T-cell (primary cell): ENCODE measurements at places on chromosomes 4 and X.

- no peak for DNase-seq
- no peaks in the 10 kb centered on the region for H3K36me3 ChIP-seq
- H3K27me3 ChIP-seq = no peaks in the 10 kb centered on the region
- H3K4me1 ChIP-seq = no peaks in the 10 kb centered on the region
Measured at GRCh38 chrX:40120838-40121580, 23.3 kb upstream of the BCOR start.

GRCh38 chr4:29560452-29560851 lies 1159.7 kb upstream of the PCDH7 start:
- no peak overlapping the region for H3K4me3 ChIP-seq
- H3K27me3 ChIP-seq = no peaks in the 10 kb centered on the region
- no peaks in the 10 kb centered on the region for H3K4me1 ChIP-seq
- DNase-seq = no peak

DNA sequence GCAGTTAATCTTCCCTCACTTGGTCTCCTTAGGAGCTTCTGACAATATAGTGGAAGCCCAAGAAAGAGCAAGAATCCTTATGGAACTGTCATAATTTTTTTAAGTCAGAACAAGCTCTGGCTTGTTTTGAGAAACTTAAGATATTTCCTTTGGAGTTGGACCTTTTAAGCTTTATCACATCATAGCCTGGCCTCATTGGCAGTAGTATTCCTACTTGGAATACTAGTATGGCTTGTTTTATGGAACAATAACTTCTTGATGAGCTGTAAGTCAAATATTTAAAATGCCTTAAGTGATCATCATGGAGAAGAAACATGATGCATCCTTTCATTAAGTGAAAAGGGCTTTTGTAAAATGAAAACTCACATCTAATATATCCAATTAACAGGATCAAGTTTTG lies 78.0 kb upstream of the NRK start:
- no peak overlapping the region for H3K4me3 ChIP-seq
- DNase-seq = no peak
- no peaks in the 10 kb centered on the region for H3K36me3 ChIP-seq
- no peaks in the 10 kb centered on the region for H3K4me1 ChIP-seq
- no peaks in the 10 kb centered on the region for H3K27me3 ChIP-seq

DNA sequence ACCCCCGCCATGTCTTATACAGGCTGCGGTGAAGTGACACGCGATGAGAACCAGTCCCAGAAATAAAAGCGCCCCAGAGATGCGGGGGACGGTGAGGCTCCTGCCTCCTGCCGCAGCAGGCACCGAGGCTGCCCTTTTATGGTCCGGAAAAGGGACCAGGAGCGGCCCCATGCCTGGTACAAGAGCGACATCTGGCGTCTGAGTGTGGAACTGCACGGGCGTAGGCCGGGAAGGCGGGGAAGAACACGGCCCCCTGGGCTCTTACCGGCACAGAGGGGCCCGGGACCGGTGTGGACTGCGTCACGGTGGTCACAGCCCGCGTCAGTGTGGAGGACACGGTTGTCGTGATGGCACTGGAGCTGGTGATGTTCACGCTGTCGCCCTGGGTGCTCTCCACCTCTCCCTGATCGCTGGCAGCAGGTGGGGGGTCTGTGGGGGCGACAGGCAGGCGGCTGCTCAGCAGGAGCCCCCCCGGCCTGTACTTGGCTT lies 8.9 kb upstream of the RENBP start:
- no peak overlapping the region for H3K4me3 ChIP-seq
- peak overlapping the region; percentile 18 for H3K27ac ChIP-seq
- H3K4me1 ChIP-seq = peaks cover 27% of the 10 kb centered on the region
- peak; percentile 63 for DNase-seq

GRCh38 chr4:7013175-7013574 lies 30.0 kb upstream of the TADA2B start:
- no peaks in the 10 kb centered on the region for H3K27me3 ChIP-seq
- H3K4me3 ChIP-seq = no peak overlapping the region
- DNase-seq = no peak
- no peaks in the 10 kb centered on the region for H3K4me1 ChIP-seq
- no peak overlapping the region for H3K27ac ChIP-seq

- H3K27me3 ChIP-seq = no peaks in the 10 kb centered on the region
- no peak for DNase-seq
- no peaks in the 10 kb centered on the region for H3K36me3 ChIP-seq
- H3K27ac ChIP-seq = no peak overlapping the region
- H3K4me1 ChIP-seq = no peaks in the 10 kb centered on the region
Measured at GRCh38 chr4:4759883-4760282, 99.6 kb upstream of the MSX1 start.

DNA sequence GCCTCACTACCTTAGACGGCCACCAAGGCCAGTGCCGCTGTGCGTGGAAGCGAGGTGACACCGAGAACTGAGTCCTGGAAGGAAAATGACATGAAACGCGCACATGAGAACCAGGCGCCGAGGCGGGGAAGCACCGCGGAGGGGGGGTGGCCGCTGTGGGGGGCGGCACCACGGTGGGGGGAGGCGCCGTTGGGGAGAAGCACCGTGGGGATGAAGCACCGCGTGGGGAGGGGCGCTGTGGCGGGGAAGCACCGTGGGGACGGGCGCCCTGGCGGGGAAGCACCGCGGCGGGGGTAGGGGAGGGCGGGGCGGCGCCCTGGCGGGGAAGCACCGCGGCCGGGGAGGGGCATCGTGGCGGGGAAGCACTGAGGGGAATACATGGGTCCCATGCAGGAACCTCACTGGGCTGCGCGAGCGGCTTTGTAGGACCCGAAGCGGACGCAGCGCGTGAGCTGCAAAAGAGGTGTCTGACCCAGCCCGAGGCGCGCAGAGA lies 28.0 kb downstream of the PPP2R3B start:
- peaks cover 21% of the 10 kb centered on the region for H3K4me1 ChIP-seq
- no peaks in the 10 kb centered on the region for H3K27me3 ChIP-seq
- no peaks in the 10 kb centered on the region for H3K36me3 ChIP-seq
- no peak for DNase-seq
- H3K27ac ChIP-seq = peak overlapping the region; percentile 62

GRCh38 chrX:123755107-123755506 lies 22.3 kb upstream of the THOC2 start:
- no peak for DNase-seq
- no peak overlapping the region for H3K27ac ChIP-seq
- no peaks in the 10 kb centered on the region for H3K27me3 ChIP-seq
- H3K4me1 ChIP-seq = no peaks in the 10 kb centered on the region
- H3K4me3 ChIP-seq = no peak overlapping the region

DNA sequence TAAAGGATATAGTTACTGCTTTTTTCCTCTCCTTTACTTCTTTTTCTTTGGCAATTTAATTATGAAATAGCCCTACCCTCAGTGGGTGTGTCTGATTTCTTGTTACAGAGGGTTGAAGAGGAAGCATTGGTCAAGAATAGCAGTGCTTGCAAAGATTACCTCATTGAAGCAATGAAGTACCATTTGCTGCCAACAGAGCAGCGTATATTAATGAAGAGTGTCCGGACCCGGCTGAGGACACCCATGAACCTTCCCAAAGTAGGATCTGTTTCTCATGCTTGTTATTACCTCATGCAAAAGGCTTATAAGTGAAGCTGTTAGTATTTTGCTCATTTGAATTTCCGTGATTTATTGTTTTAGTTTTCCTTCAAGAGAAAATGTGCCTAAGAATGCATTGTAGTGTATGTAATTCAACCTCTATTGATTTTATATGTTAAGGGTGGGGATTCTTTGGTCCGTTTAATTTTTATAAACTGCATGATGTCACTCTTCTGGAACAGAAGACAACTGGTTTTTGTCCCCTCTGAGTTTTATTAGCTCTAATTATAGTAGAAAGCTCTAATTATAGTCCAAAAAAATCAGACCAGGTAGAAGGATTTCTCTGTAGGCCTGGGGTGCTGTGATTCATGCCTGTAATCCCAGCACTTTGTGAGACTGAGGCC lies 27.9 kb upstream of the MSMO1 start:
- H3K27me3 ChIP-seq = no peaks in the 10 kb centered on the region
- H3K4me3 ChIP-seq = no peak overlapping the region
- peaks cover 23% of the 10 kb centered on the region for H3K4me1 ChIP-seq
- no peak for DNase-seq
- no peak overlapping the region for H3K27ac ChIP-seq

- no peaks in the 10 kb centered on the region for H3K4me1 ChIP-seq
- no peak overlapping the region for H3K27ac ChIP-seq
- H3K4me3 ChIP-seq = no peak overlapping the region
- H3K27me3 ChIP-seq = no peaks in the 10 kb centered on the region
- no peak for DNase-seq
Measured at GRCh38 chr4:113707048-113707447, 54.5 kb downstream of the CAMK2D start.

DNA sequence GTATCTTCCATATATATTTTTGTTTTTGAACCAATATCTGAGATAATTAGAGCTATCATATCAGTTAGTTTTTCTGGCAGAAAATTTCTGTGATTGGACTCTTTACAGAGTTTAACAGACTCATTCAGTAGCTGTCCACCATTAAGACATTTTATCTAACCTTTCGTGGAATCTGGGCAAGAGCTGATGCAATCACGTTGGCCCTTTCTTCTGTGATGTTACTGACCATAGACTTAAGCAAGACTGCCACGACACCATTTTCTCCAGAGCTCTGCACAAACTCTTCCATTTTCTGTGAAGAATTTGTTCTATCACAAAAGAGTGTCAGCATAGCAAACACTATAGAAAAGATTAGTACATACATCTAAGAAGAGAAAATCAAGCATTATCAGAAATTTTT lies 41.8 kb upstream of the UGT2B15 start:
- no peaks in the 10 kb centered on the region for H3K36me3 ChIP-seq
- no peak for DNase-seq
- H3K27me3 ChIP-seq = no peaks in the 10 kb centered on the region
- H3K4me1 ChIP-seq = no peaks in the 10 kb centered on the region
- no peak overlapping the region for H3K27ac ChIP-seq
- no peak overlapping the region for H3K4me3 ChIP-seq

GRCh38 chr4:32864713-32865351 lies 2144.7 kb downstream of the PCDH7 start:
- no peaks in the 10 kb centered on the region for H3K36me3 ChIP-seq
- no peak for DNase-seq
- no peak overlapping the region for H3K4me3 ChIP-seq
- H3K4me1 ChIP-seq = no peaks in the 10 kb centered on the region
- no peak overlapping the region for H3K27ac ChIP-seq

GRCh38 chr4:105348719-105349118 lies 125.1 kb downstream of the PPA2 start:
- H3K4me3 ChIP-seq = no peak overlapping the region
- H3K27me3 ChIP-seq = no peaks in the 10 kb centered on the region
- DNase-seq = no peak
- H3K36me3 ChIP-seq = no peaks in the 10 kb centered on the region

DNA sequence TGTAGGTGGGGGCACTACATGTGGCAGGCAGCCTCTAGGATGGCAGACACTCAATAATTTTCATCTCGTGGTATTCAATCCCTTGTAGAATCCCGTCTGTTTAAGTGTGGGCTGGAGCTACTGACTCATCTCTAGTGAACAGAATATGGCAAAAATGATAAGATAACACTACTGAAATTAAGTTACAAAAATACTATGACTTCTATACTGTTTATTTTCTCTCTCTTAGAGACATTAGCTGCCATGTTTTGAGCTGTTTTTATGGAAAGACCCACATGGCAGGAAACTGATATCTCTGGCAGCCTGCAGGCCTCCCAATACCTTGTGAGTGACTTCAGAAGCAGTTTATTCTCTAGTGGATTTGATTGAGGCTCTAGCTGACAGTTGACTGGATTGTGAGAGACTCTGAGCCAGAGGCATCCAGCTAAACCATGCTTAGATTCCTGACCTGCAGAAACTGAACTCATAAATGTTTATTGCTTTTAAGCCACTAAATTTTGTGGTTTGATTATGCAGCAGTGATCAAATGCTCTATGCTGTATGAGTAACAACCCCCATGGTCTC lies 298.8 kb upstream of the CTSO start:
- H3K27me3 ChIP-seq = no peaks in the 10 kb centered on the region
- H3K4me1 ChIP-seq = no peaks in the 10 kb centered on the region
- no peak for DNase-seq
- no peak overlapping the region for H3K27ac ChIP-seq
- no peaks in the 10 kb centered on the region for H3K36me3 ChIP-seq

GRCh38 chr4:42605264-42605663 lies 51.6 kb downstream of the ATP8A1 start:
- DNase-seq = no peak
- no peaks in the 10 kb centered on the region for H3K27me3 ChIP-seq
- no peak overlapping the region for H3K27ac ChIP-seq
- no peak overlapping the region for H3K4me3 ChIP-seq
- no peaks in the 10 kb centered on the region for H3K4me1 ChIP-seq

GRCh38 chr4:110175634-110176033 lies 22.8 kb downstream of the ELOVL6 start:
- H3K27ac ChIP-seq = no peak overlapping the region
- H3K4me3 ChIP-seq = no peak overlapping the region
- no peaks in the 10 kb centered on the region for H3K27me3 ChIP-seq
- no peak for DNase-seq

GRCh38 chr4:1245481-1246051 lies 3.4 kb downstream of the CTBP1 start:
- no peak for DNase-seq
- H3K36me3 ChIP-seq = peaks cover 4% of the 10 kb centered on the region
- H3K27ac ChIP-seq = no peak overlapping the region
- H3K4me3 ChIP-seq = no peak overlapping the region
- no peaks in the 10 kb centered on the region for H3K27me3 ChIP-seq
- H3K4me1 ChIP-seq = peaks cover 76% of the 10 kb centered on the region

GRCh38 chr4:2497931-2498330 lies 29.0 kb downstream of the RNF4 start:
- H3K4me3 ChIP-seq = no peak overlapping the region
- no peak overlapping the region for H3K27ac ChIP-seq
- peaks cover 26% of the 10 kb centered on the region for H3K36me3 ChIP-seq
- H3K4me1 ChIP-seq = no peaks in the 10 kb centered on the region
- DNase-seq = no peak

- no peaks in the 10 kb centered on the region for H3K27me3 ChIP-seq
- no peak for DNase-seq
- H3K36me3 ChIP-seq = no peaks in the 10 kb centered on the region
- no peak overlapping the region for H3K27ac ChIP-seq
- no peak overlapping the region for H3K4me3 ChIP-seq
Measured at GRCh38 chrX:154026136-154027021, 6.7 kb upstream of the IRAK1 start.

DNA sequence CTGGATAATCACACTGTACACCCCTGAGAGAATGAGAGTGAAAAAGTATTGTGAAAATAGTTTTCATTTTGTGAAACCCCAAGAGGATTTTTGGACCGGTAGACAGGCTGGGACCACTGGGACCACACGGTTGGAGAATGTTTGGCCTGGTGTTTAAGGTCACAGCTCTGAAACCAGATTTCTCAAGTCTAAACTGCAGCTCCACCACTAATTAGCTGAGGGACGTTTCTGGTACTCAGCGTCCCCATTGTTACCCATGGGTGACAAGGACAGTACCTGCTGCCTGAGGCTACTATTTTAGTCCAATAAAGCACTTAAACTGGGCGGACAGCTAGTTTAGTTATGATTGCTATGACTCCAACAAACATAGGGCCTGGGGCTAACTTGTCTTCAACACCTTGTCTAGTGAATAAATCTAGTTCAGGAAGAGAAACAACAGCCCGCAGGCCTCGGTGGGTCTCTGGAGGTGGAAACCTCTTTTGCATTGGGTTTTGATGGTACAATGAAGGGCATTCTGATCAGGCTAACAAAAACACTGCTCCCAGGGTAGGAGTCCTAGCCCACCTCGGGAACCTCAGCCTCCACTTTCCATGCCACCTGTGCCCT lies 509 bp upstream of the USP11 start:
- peak overlapping the region; percentile 95 for H3K4me3 ChIP-seq
- H3K4me1 ChIP-seq = peaks cover 17% of the 10 kb centered on the region
- peak overlapping the region; percentile 99 for H3K27ac ChIP-seq
- DNase-seq = no peak
- H3K27me3 ChIP-seq = no peaks in the 10 kb centered on the region

GRCh38 chr4:85420831-85421230 lies 54.1 kb upstream of the ARHGAP24 start:
- H3K4me1 ChIP-seq = no peaks in the 10 kb centered on the region
- no peak for DNase-seq
- no peak overlapping the region for H3K4me3 ChIP-seq
- H3K36me3 ChIP-seq = no peaks in the 10 kb centered on the region
